ENCODE measurements at places on chromosomes 4 and X. TPM values are rescaled to one million over a fixed set of nuclear protein-coding genes. Genes with fewer than 3 reads are reported as not detected.

Gene GATA1
- total RNA-seq, result not detected

Gene KCNIP4
- total RNA-seq, result 1.7 TPM

Gene ZNF827
- total RNA-seq, result 16.7 TPM

Gene S100G
- not detected for total RNA-seq

Gene XAGE1A
- total RNA-seq, result not detected

Gene STPG2
- 0.18 TPM for total RNA-seq

Gene VCX
- total RNA-seq, result not detected

Data from fibroblast of the aortic adventitia (primary cell).